MV-4-11 (cell line): ENCODE measurements at places on chromosomes 6 and 20.

DNA sequence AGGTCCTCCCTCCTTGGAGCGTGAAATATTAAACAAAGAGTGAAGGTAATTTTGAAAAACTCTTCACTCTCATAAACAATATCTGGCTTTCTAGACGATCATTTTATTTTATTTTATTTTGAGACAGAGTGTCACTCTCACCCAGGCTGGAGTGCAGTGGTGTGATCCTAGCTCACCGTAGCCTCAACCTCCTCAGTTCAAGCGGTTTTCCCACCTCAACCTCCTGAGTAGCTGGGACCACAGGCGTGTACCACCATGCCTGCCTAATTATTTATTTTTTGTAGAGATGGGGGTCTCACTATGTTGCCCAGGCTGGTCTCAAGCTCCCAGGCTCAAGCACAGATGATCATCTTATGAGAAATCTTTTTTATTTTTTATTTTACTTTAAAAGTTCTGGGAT lies 16.4 kb downstream of the ZNF831 start:
- no peak for DNase-seq

GRCh38 chr20:49775229-49775693 lies 37.4 kb upstream of the SLC9A8 start:
- DNase-seq = peak; percentile 36

DNA sequence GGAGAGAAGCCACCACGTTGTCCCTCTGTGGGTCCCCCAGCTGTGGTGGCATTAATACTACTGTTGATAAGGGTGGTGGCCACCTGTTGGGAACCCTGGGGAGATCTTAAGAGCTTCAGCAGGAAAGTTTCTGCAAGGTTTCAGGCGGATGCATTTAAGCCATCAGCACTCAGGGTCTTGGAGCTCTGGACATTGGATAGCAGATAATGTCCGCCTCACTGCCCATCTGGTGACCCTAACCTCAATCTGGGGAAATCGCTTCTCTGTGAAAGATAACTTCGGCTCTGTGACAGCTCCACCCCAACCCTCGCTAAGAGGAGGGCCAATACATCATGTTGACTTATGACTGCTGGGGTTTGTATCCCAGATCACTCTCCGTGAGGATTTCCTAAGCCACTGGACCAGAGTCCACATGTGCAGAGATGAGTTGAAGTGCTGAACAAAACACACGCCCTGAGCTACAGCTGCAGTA lies 92.9 kb downstream of the FOXC1 start:
- DNase-seq = no peak

DNA sequence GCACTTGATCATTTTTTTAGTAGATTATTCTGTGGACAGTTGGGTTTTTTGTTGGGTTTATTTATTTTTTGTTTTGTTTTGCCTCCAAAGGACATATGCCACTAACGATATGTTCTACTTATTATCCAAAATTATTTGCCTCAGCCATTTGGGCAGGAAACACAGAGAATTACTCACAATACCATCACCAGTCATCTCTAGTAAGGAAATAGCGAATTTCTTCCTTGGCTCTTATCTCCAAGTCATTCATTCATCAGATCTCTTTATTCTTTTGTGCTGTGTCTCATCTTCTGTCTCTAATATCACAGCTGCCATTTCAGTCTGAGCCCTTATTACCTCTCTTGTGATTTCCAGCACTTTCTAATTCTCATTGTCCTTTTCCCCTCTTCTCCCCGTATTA lies 130.4 kb upstream of the SMLR1 start:
- no peak for DNase-seq

DNA sequence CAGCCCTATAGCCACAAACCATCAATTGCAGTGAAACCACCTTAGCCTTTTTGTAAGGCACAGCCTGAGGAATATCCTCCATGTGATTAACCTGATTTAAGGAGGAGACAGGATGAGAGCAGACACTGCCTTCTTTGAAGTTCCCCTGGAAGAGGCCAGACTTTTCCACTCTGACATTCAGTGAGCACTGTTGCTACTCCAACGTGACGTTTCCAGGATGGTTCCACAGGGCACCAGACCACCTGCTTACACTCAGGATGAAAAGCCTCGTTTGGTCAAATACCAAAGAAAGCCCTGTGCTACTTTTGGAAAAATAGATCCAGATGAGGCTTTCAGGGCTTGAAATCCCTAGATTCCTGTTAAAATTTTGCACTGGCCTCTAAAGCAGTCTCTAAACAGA lies 1102.1 kb upstream of the FLRT3 start:
- DNase-seq = no peak
